ENCODE measurements at places on chromosomes 4 and X. TPM values are rescaled to one million over a fixed set of nuclear protein-coding genes. Genes with fewer than 3 reads are reported as not detected.

CC2D2A gene
- 13.2 TPM for total RNA-seq

FOXR2 gene
- not detected for total RNA-seq

MAGEA6 gene
- not detected for total RNA-seq

PCDH18 gene
- total RNA-seq, result 118 TPM

PABPC1L2A gene
- not detected for total RNA-seq

GRCh38 chrX:70496491-70496890, 51.9 kb downstream of the DLG3 start:
- DNase-seq, result no peak

DNA sequence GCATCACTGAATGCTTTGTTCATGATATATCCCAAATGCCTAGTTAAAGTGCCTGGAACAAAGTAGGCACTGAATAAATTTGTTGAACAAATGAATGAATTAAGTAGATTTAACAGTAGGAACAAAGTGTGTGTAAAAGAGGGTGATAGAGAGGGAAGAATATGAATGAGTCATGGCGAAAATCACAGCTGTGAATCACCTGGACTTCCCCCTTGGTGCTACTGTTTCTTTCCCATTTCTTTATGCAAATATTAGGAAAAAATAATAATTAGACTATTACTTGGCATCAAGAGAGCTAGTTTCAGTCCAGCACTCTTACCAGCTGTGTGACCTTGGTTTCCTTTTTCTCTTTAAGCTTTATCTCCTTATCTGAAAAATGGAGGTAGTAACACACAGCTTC, 9.2 kb downstream of the SPIN3 start:
- no peak for DNase-seq

DNA sequence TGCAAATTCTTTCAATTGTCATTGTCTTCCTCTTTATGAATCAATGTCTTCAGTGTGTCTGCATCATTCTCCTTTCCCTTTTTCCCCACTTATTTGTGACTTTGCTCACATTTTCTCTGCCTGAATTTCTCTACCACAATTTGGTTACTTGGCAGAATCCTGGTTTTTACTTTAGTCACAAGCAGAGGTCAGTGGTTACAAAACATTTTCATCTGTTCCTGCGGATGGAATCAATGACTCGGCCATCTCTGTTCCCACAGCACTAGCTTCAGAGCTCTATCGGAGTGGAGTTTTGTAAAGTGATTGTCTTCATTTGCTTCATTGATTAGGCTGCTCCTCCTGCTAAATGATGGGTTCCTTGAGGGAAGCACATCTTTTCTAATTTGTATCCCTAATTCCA, 501.3 kb upstream of the AADAT start:
- no peak for DNase-seq

DNA sequence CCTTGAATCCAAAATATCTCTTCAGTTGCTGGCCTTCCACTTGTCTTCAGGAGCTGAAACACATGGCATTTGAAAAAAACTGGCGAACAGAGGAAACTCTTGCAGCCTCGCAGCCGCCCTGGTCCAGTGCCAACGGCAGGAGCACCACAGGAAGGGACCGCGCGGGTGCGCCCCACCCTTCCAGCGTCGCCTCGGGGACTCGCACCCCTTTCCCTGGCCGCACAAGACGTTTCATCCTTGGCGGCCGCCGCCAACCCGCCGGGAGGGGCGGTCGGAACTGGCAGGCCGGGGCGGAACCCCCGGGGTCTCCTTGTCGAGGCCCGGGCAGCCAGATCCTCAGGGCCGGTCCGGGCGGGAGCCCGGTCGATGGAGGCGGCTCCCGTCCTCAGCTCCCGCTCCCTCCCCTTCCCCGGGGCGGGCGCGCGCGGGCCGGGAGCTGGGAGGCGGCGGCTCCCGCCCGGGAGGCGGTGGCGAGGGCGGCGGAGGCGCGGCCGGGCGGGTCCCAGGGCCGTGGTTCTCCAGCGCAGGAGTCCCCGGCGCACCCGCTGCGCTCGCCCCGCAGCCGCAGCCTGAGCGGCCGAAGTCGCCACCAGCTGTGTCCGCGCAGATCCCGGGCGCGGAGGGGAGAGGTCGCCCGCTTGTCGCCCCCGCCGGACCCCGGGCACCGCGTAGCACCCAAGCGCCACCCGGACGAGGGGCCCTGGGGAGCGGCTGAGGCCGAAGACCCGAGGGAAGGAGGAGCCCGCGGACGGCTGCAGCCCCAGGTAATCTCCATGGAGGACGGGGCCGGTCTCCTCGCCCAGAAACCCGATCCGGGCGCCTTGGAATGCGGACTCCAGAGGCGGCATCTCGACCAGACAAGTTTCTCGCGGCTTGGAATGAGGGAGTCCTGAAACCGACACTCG, 886 bp upstream of the NDST3 start:
- peak; percentile 4 for DNase-seq

DNA sequence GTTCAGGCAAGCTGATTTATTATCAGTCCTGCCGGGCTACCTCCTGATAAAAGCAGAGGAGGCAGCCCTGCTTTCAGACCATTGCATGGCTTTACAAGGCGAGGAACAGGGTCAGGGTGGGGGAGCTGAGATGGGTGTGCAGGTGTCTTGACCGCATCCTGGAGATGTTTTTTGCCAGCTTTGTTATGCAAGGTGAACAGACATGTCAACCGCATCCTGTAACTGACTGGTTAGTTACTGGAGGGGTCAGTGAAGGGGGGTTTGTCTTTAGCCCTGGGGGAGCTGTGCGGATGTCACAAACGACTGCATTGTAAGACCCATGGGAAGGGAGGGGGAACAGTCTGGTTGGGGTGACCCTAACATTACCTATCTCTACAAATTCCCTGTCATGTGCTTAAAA, 10.0 kb downstream of the ADAM29 start:
- no peak for DNase-seq

DNA sequence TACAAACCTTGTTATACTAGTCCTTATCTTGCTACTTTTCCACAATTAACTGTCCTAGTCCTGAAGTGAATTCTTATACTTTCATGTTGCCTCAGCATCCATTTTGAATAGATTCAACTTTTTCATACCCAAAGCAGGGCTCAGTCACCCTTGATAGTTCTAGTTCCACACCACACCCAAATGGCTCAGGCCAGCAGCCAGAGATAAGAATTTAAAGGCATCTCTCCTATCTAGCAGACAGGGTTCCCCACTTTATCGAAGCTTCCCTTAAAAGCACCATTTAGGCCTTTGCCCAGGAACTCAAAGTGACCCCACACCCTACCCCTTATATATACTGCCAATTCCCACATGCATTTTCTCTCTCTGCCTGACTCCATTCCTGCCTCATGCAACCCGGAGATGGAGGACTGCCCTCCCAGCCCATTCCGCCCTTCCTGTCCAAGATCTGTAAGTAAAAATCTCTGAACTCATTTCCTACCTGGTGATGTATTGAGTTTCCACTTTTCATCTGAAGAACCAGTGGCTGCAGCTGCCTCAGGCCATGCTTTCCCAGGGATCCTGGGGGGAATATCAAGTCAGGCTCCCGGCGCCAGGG, 63.7 kb upstream of the TXK start:
- no peak for DNase-seq

GRCh38 chr4:163523791-163524365, 29.4 kb downstream of the TMA16 start:
- no peak for DNase-seq

GRCh38 chr4:797066-797465, 28.9 kb downstream of the CPLX1 start:
- DNase-seq, result no peak

- DNase-seq, result no peak
Observed at GRCh38 chrX:110951472-110952269, 144.3 kb upstream of the PAK3 start.

DNA sequence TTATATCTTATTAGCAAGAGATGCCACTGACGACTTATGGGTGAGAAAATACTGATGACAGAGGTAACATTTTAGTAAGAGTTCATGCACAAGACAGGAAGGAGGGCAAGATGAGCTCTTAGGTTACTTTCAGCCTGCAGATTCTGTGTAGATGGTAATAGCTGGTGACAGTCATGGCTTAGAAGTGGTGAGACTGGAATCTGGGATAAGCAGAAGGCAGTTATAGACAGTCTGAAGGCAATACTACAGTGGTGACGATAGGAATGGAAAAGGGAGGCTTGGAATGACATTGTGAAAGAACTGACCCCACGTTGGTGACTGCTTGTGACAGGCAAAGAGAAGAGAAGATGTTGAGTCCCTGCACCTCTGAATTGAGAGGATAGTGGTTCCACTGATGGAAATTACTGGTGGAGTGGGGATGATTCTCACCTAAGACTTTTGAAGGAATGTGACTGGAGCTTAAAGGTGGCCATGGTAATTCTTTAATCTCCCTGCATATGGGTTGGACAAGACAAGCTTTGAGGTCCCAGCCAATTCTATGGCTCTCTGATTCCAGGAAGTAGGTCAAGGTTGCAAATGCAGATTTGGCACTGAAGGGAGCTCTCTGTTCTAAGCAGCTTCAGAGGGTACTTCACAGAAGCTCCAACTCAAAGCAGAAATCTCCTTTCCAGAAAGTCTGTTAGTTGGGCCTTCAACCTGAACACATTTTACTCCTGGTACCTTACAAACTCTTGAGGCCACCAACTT, 99.7 kb downstream of the RASL11B start:
- no peak for DNase-seq

- no peak for DNase-seq
Observed at GRCh38 chr4:130851932-130852331, 1756.0 kb downstream of the C4orf33 start.

- DNase-seq, result no peak
Observed at GRCh38 chr4:130077275-130077674, 981.3 kb downstream of the C4orf33 start.

- DNase-seq, result no peak
Observed at GRCh38 chrX:44484607-44485146, 58.0 kb downstream of the FUNDC1 start.

- no peak for DNase-seq
Observed at GRCh38 chr4:182688081-182688480, 229.1 kb downstream of the DCTD start.

DNA sequence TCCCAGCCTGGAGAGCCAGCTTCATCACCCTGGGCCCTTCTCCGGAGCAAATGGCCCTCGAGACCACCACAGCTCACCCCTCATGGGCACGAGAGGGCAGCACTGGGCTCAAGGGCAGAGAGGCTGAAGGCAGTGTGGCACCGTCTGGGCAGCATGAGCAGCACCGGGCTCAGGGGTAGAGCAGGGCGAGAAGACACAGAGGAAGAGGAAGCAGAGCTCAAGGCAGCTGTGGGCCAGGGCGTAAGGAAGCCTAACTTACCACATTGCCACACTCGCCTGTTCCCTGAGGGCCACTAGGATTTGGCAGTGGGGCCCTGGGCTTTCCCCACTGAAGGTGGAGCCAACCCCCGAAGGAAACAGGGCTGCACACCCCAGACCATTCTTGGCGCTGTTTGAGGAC, 15.5 kb downstream of the ZNF185 start:
- no peak for DNase-seq

- no peak for DNase-seq
Observed at GRCh38 chr4:178633263-178633662, 1191.0 kb upstream of the AGA start.

GRCh38 chrX:7269991-7270390, 122.0 kb upstream of the PUDP start:
- DNase-seq, result no peak

- DNase-seq, result no peak
Observed at GRCh38 chr4:23981328-23981727, 91.5 kb upstream of the PPARGC1A start.

DNA sequence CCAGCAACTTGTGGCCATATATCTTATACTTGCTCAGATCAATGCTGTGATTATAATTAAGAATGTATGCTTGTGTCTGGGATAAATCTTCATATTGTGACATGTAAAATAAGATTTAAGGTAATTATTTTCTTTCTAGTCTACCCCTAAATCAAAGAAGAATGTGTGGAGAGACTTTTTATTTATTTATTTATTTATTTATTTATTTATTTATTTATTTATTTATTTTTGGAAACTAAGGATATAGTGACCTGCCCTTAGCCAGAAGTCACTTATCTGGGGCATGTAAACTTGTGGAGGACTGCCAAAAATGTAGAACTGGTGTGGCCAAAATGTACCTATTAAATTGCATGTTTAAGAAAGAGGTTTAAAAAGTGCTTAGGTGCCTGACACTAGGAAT, 144.3 kb downstream of the BEND2 start:
- DNase-seq, result no peak

GRCh38 chr4:80918004-80918403, 112.5 kb upstream of the BMP3 start:
- no peak for DNase-seq

DNA sequence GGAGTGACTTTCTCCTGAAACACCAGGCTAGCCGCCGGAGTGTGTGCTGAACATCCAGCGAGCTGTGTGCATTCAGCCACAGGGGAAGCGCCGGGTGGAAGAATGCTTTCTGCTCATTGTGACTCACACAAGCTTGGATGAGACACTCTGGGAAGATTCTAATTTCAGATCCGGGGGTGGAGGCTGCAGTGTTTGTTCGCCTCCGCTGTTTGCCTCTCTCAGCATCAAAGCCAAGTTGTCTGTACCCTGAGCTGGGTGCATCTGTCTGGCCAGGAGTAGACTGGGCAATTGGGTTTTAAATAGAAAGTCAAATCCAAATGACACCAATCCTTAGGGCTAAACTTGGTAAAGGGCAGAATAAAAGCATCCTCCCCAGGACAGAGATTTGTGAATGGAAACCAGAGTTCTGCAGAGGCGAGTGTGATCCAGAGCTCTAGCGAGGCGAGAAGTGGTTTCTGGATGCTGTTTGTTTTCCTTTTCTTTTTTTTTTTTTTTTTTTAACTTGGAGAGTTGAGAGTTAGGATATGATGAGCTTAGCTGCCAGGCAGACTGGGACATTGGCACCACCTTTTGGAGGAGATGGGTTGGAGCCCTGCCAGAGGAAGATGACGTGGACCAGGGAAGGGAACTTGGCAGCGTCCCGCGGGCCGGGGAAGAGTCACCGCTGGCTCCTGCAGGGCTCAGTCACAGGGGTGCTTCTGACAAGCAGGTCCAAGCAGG, 196.0 kb upstream of the PSAPL1 start:
- peak; percentile 49 for DNase-seq

GRCh38 chr4:73234712-73235111, 23.9 kb downstream of the ANKRD17 start:
- DNase-seq, result no peak

GRCh38 chr4:104641418-104641817, 146.7 kb upstream of the CXXC4 start:
- no peak for DNase-seq

- DNase-seq, result no peak
Observed at GRCh38 chrX:64330284-64330683, 65.0 kb downstream of the MTMR8 start.

- DNase-seq, result no peak
Observed at GRCh38 chr4:35494955-35495354, 749.4 kb downstream of the ARAP2 start.

GRCh38 chr4:168101026-168101425, 8.7 kb downstream of the ANXA10 start:
- DNase-seq, result no peak

GRCh38 chr4:26962720-26963119, 102.1 kb downstream of the STIM2 start:
- DNase-seq, result no peak

DNA sequence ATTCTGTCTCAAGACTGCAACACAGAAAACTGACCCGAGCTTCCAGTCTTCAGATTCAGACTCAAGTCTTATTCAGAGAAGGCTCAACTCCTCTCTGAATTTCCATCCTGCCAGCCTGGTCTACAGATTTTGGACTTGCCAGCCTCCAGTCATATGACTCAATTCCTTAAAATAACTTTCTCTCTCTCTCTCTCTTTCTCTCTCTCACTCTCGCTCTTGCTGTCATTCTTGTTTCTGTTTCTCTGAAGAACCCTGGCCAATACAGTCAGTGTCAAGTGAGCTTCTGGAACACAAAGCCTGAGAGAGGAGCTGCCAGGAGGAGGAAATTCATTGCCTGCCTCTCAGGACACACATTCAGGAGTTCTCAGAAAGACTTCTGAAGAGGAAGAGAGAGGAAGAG, 154.9 kb downstream of the PARM1 start:
- no peak for DNase-seq
